Fibroblast of skin of right quadriceps (primary cell): ENCODE measurements at places on chromosomes 2 and 18.

- no peak for DNase-seq
Measured at GRCh38 chr18:51074605-51075004, 44.6 kb downstream of the SMAD4 start.

GRCh38 chr2:151302879-151303278, 13.4 kb upstream of the NMI start:
- DNase-seq: peak; percentile 91

GRCh38 chr2:234858145-234858544, 93.7 kb upstream of the SH3BP4 start:
- DNase-seq: no peak

DNA sequence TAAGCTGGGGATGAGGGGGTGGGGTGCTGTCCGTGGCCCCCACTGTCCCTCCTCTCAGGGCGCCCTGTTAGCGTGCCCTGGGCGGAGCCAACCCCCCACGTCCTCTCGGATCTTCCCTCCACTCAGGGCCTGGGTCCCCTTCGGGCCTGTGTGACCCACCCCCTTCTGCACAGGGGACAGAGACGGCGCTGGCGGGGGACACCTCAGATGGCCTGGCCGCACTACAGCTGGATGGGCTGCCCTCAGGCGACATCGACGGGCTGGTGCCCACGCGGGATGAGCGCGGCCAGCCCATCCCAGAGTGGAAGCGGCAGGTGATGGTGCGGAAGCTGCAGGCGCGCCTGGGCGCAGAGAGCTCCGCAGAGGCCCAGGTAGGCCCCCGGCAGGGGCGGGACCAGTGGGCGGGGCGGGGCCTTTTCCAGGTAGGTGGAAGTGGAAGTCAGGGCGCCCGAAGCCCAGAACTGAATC, 9.9 kb upstream of the KLHL30 start:
- DNase-seq: no peak

- DNase-seq: no peak
Measured at GRCh38 chr2:231667096-231667427, 41.3 kb upstream of the PTMA start.

- DNase-seq: no peak
Measured at GRCh38 chr2:179344970-179345369, 80.3 kb upstream of the SESTD1 start.

GRCh38 chr2:206988884-206989283, 49.6 kb downstream of the CPO start:
- no peak for DNase-seq

- DNase-seq: peak; percentile 20
Measured at GRCh38 chr18:42514512-42514911, 559.5 kb downstream of the PIK3C3 start.

DNA sequence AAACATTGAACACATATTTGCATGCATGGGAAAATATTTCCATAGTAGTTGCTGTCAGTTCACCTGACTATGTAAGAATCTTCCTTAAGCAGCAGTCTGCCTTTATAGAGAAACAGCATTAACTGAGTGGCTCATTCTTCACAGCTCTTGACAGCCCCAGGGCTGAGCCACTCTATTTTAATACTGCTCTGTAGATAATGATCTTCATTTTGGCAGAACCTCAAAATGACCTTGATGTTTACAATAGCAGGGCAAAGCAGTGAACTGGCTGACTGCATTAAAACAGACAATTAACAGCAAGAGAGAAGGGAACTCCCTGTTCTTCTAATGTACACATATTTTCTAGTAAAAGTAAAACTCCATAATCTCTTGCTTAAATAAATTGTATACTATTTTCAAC, 580.6 kb upstream of the SOX11 start:
- DNase-seq: no peak

GRCh38 chr2:226802573-226802972, 3.0 kb upstream of the IRS1 start:
- peak; percentile 83 for DNase-seq

GRCh38 chr2:45541450-45541849, 69.6 kb downstream of the SRBD1 start:
- DNase-seq: no peak

DNA sequence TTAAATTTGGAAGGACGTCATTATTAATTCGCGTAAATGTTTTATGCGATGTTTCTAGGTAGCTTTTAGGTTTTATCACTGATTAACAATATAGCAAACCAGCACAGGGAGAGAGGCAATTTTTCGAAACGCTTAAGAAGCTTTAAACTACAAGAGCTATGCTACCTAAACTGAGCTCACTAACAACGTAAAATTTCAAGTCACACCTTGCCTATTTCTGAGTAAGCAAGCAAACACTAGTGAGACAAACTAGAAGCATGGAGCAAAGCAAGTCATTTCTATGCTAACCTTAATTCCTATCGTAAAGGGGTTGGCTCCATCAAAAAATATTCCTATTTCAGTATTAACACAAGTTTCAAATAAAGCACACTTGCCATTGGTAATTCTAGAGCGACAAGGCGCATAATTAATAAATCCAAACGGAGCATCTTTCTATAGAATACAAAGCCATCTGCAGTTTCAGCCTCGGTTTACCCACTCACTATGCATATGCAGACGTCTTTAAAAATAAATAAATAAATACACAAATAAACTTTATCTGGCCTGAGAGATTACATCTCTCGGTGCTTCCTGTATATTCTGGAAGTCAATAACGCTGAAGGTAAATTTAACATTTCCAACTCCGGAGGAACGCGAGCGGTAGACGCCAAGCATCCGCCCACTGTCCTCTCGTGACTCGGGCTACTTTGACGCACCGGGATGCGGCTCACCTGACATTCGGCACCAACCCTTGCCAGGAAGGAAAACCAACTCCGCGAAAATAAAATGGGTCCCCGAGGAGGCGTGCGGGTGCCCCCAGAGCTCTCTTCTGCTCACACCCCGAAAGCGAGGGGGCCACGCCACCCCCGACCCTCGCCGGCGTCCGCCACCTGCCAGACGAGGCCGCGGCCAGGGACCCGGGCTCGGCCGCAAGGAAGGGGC, 947 bp downstream of the ITSN2 start:
- DNase-seq: no peak

DNA sequence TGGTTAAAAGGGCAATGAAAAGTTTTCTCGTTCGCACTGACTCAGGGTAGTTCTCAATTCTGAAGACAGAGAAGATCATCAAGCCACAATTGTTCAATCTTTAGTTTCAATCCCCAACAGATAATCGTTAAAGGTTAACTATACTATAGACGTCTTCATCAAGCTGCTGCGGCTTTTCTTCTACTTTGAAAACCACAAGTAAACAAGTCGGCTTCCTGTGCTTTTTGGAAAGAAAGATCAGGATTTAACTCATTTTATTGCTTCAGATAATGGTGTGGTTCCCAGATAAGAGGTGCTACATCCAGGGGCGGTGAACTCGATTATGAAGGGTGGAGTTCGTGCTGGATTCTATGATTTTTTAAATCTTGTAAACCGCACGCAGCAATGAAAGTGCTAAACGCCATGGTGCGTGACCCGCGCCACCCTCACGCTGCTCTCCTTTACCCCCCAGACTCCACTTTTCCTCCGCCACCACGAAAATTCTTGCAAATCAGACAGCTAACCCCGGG, 545 bp upstream of the CDCA7 start:
- DNase-seq: no peak

DNA sequence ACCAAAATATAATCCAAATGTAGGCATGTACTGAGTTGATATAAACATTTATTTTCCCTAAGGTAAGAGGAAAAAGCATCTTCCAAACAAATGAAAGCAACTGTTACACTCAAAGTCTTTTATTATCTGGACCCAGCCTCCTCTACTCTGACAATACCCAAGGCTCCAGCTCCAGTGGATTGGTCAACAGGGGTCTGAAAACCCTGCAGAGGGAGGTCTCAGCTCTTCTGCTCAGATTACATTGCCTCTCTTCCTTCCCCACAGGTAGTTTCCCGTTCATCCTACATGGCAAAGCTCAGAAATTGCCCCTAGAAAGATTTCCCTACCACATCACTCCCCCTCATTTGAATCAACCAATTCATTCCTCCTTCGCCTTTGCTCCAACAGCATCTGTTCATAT, 457.0 kb downstream of the METTL4 start:
- DNase-seq: no peak

- no peak for DNase-seq
Measured at GRCh38 chr2:174174741-174175140, 73.6 kb downstream of the OLA1 start.

DNA sequence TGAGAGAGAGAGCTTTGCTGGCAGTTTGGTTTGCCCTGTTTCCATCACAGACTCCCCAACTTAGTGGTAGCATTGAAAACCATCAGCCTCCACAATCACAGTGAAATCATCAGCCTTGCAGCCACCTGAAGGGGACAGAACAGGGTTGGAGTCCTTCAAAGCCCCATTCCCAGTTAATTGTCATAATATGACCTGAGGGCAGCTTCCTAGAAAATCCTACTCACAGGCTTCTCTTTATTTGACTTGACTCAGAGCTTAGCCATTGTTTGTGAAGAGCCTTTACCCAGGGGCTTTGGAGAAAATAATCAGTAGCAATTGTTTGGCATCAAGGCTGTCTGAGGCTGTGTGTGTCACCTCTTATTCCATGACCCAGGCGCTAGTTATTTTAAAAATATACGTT, 308.7 kb downstream of the CBLN2 start:
- no peak for DNase-seq

- DNase-seq: no peak
Measured at GRCh38 chr2:206727287-206727686, 9.1 kb upstream of the DYTN start.

- DNase-seq: no peak
Measured at GRCh38 chr2:186103276-186103675, 364.7 kb downstream of the FSIP2 start.

DNA sequence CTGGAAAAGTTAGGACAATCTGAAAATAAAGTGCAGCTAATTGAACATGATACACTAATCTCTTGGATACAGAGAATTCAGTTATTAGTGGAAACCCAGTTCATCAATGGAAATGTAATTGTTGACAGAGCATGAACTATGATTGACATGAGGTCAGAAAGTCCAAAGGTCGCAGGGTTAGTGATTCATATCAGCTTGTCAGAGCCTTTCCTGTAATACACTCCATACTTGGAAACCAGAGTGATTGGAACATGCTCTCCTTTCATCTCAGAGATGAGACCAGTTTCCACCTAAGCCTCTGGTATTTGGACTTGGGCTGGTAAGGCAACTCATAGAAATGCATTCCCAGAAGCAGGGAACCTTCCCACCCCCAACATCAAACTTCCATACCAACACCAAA, 8.5 kb upstream of the NCKAP5 start:
- no peak for DNase-seq

DNA sequence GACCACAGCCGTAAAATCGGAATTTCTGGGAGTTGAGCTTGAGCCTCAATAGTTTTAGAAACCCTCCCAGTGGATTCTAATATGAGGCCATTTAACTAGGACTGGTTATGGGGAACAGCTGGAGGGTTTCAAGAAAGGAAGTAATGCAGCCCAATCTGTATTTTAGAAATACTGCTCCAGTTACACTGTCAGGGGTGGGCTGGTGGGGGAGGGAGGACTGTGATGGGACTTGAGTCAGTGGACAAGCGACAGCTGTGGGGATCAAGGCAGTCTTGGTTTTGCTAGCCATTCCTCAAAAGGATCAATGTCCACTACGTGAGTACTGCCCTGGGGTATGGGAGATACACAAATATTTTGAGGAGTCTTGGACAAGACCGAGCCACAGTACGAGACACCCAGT, 34.8 kb downstream of the ASB1 start:
- DNase-seq: no peak

- DNase-seq: peak; percentile 30
Measured at GRCh38 chr2:179842498-179843153, 18.8 kb downstream of the ZNF385B start.

DNA sequence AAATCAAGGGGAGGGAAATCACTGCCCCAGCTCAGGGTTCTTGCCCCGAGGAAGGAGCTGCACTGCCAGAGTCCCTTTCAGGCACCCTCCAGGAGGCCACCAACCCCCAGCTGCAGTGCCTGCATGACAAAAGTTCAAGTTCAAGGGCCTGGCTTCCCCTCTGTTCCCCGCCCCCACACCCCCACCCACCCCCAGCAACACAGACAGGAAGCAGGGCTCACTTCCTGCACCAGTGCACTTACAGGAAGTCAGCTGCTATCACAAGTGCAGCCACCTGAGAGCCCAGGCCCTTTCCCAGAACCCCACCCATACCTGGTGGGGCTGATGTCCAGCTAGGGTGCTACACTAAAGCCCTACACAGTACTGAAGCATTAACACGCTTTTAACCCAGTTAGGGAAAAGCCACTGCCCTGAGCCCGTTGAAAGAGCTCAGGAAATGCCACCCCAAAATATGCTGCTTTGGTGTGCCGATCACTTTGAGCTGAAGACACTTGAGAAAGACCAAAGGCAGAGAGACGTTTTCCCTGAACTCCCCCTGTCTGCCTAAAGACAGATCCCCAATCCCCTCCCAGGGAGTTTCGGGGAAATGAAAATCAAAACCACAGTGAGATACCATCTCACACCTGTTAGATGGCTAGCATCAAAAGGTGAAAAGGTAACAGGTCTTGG, 109.9 kb upstream of the CAB39 start:
- no peak for DNase-seq

DNA sequence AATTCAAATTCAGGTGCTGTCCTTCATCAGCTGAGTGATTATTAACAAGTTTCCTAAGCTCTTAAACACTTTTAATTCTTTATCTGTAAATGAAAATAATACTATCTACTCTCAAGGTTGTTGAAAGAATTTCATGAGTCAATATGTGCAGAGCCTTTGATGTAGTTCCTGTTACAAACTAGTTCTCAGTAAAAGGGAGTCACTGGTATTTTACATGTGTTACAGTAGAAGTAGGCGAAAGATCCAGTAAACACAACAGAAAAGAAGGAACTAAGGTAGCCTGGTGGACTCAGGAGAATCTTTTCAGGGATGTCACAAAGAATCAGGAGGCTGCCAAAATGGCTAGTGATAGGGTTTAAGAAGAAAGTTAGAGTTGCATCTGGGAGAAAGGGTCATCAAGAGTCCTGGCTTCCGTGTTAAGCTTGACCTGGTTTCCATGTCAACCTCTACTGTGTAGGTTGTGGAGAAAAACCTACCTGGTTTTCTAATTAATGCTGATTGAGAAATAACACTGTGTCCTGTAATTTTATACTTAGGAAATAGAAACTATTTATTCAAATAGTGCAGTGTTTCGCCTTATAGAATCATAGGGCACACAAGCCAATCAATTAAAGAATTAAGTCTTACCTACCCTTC, 58.3 kb upstream of the TRIB2 start:
- DNase-seq: no peak

- peak; percentile 92 for DNase-seq
Measured at GRCh38 chr2:128374001-128374710, 55.5 kb upstream of the HS6ST1 start.

- no peak for DNase-seq
Measured at GRCh38 chr2:178723786-178724346, 83.4 kb downstream of the TTN start.

DNA sequence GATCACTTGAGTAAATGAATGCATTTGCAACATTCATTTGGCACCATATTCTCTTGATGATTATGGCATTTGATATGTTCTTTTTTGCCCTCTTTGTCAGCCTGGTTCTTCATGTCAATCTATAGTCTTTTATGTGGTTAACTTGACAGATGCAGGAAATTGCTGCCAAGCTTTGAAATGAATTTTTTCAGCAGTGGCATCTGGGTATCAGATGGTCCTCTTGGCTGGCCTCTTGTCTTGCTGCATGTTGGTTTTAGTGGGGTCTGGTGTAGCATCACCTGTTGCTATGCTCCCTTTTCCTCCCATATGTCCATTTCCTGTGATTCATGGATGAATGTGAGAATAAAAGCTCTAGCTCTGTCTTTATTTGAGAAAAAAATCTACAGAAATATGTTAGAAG, 119.9 kb downstream of the DPP4 start:
- no peak for DNase-seq
